ENCODE measurements at places on chromosomes 13 and 19.
A peak's percentile ranks its signal among the peaks of the same experiment; 100 is the strongest.

- no peak for DNase-seq
These were observed 696.3 kb upstream of the SLC10A2 start for GRCh38 chr13:103762523-103762922.

DNA sequence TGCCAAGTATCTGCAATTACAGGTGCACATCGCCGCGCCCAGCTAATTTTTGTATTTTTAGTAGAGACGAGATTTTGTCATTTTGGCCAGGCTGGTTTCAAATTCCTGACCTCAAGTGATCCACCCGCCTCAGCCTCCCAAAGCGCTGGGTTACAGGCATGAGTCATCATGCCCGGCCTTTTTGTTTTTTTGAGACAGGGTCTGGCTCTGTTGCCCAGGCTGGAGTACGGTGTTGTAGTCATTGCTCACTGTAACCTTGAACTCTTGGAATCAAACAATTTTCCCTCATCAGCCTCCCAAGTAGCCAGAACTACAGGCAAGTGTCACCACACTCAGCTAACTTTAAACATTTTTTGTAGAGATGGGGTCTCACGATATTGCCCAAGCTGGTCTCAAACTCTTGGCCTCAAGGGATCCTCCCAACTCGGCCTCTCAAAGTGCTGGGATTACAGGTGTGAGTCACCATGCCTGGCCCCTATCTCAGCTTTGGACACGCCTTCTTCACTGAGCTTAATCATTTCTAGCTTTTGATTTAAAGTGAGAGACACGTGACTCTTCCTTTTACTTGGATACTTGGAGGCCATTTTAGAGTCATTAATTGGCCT lies 4.0 kb upstream of the IRGC start:
- DNase-seq = no peak

DNA sequence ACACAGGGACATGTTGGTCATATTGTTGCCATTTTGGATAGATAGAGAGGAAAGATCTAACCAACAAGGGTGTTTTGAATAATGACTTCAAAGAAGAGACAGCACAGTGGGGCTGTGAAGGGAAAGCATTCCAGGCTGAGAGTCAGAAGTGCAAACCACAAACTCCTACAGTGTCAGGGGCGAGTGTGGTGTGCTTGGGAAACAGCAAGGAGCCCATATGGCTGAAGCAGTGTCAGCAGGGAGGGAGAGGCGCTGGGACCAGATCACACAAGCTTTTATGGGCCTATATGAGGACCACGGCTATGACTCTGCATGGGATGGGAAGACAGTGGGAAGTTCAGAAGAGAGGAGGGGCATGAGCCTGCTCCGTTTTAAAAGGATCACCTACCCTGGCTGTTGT lies 166.4 kb downstream of the MYO16 start:
- DNase-seq = no peak

DNA sequence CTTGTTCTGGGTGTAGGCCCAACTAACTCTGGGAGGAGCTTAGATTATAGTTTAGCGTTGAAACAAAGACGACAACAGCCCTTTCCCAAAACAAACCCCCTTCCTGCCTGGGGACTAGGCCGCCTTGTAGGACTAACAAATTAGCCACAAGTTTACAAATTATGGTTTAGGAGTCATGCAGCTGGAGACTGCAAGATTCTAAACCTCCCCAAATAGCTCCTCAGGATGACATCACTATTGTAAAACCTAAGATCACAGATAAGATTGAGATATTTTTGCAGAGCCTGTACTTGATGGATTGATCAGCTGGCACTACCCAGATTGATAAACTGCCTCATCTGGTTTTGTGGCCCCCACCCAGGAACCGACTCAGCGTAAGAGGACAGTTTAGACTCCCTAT lies 2.3 kb upstream of the SLC25A15 start:
- no peak for DNase-seq

DNA sequence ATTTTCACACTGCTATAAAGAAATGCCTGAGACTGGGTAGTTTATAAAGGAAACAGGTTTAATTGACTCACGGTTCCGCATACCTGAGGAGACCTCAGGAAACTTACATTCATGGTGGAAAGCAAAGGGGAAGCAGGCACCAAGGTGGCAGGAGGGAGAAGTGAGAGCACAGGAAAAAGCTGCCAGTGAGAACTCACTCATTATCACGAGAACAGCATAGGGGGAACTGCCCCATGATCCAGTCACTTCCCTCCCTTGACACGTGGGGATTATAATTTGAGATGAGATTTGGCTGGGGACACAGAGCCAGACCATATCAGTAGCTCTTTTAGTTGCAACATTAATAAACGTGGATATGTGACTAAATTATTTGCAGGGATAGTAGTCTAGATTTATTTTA lies 4.3 kb upstream of the KCTD4 start:
- peak; percentile 32 for DNase-seq

DNA sequence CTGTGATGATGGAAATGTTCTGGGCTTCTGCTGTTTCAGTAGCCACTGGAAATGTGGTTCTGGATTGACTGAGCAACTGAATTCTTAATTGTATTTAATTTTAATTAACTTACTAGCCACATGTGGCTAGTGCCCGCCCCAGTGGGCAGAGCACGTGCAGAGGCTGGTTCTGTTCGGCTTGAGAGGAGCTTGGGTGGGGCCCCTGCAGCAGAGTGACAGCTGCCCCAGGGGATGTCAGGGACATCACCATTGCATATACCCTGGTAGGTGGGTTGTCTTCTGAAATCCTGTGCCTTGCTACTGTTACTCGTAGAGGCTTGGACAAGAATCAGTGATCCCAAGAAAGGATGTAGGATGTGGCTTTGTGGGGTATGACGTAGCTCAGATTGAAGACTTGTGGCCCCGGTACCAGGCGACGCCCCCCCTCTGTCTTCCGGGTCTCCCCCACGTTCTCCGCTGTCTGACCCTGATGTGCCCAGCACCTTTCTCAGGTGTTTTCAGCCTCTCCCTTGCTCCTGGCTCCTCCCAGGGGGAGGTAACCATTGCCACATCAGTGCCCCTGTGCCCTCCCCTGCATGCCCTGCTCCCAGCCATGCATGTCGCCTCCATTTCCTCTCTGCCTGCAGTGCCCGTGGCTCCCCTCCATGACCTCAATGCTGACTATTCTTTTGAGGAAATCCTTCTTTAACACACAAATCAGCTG lies 102.6 kb upstream of the RNF113B start:
- DNase-seq = peak; percentile 25

GRCh38 chr19:5524081-5524480 lies 43.7 kb downstream of the TINCR start:
- DNase-seq = no peak

GRCh38 chr13:64527561-64527960 lies 2702.6 kb downstream of the PCDH9 start:
- no peak for DNase-seq
